ENCODE measurements at places on chromosomes 13 and 19.

- peak; percentile 8 for DNase-seq
Observed at GRCh38 chr13:35826626-35827254, 304.4 kb downstream of the DCLK1 start.

- DNase-seq, result peak; percentile 15
Observed at GRCh38 chr19:6038634-6039405, 60.9 kb upstream of the RANBP3 start.

DNA sequence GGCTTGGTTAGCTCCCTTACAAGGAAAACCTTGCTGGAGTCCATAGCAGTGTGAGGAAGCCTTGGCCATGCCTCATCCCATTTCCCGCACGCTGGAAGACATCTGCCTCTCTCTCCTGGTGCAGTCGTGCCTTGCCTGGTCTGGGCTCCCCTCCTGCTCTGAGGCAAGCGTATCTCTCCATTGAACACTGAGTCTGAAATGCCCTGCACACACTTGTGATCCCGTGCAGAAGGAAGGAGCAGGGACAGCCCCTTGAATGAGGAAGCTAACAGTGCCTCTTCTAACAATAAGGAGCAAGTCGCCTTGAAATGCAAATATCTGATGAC, 407 bp upstream of the ZNF440 start:
- no peak for DNase-seq

GRCh38 chr13:25420161-25420560, 48.4 kb downstream of the ATP8A2 start:
- DNase-seq, result no peak

- no peak for DNase-seq
Observed at GRCh38 chr19:58535857-58536256, 8.0 kb upstream of the TRIM28 start.

Measured in stimulated activated CD4-positive, alpha-beta T cell treated with anti-CD3 and anti-CD28 coated beads, Interleukin-4, amount 100 ng/mL, for 48 hours (primary cell).